AG09319 (cell line): ENCODE measurements at places on chromosomes 1 and 21.

DNA sequence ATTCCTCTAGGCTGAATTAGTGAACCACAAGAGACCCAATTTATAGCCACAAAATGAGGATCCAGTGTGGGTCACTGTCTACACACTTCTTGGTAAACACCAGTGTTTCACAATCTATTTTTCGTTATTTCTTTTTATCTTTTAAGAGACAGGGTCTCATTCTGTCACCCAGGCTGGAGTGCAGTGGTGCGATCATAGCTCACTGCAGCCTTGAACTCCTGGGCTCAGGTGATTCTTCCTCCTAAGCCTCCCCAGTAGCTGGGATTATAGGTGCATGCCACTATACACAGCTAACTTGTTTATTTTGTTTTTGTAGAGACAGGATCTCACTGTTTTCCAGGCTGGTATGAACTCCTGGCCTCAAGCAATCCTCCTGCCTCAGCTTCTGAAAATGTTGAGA is 29.3 kb upstream of the SLC45A3 start:
- DNase-seq, result no peak

DNA sequence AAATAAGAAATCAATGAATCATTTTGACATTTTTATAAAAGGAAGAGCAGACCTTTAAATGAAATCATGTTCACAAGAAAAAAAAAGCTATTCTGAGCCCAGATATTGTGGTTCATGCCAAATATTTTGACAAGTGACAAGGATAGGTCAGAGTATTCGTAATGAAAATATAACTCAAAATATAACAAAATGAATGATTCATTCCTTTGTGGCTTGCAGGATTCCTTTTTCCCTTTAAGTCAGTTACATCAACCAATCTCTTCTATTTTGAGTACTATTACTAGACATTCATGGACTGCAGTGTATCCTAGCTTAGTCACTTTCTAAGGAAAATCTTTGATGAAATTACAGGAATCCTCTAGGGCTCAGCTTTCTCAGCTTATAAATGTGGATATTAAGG is 188.7 kb downstream of the COL11A1 start:
- DNase-seq, result no peak

- no peak for DNase-seq
Measured at GRCh38 chr21:33117101-33117888, 47.4 kb downstream of the OLIG1 start.

DNA sequence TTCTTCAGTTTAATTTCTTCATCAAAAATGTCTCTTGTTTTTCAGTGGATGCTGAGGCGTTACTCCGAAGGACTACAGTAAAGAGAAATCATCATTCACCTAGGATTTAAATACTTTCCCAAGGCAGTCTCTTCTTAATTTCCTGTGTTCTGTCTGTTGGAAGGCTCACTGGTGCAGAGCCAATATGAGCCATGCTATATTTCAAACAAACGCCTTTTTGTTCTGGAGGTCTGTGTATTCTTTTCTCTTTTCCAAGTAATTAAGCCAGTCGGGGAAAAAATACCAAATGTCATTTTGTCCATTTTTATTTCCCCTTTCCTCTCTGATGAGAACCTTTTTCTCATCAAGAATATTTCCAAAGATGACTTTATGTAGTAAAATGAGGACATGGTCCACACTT is 206.5 kb downstream of the RWDD3 start:
- no peak for DNase-seq

GRCh38 chr1:200306944-200307754 is 102.7 kb downstream of the ZNF281 start:
- DNase-seq, result no peak

DNA sequence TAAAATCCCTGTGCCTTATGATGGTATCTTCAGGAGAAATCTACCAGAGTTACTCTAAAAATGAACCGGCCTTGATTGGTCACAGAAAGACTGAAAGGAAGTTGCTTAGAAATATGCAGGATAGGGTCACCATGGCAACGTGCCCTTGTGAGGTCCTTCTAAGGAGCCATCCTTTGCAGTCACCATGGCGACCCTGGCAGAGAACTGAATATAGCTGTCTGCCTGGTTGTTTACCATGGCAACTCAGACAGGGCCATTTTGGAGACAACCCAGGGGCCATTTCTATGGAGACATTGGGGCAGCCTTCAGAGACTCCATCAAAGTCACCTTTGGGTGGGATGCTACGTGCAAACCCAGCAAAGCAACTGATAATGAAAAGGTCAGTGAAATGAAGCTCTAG is 43.0 kb downstream of the SNX7 start:
- DNase-seq, result no peak

- no peak for DNase-seq
Measured at GRCh38 chr1:19757641-19758040, 42.1 kb downstream of the TMCO4 start.

GRCh38 chr1:193471981-193472380 is 285.6 kb upstream of the B3GALT2 start:
- no peak for DNase-seq

- DNase-seq, result no peak
Measured at GRCh38 chr1:53276153-53276901, 38.0 kb upstream of the MAGOH start.

DNA sequence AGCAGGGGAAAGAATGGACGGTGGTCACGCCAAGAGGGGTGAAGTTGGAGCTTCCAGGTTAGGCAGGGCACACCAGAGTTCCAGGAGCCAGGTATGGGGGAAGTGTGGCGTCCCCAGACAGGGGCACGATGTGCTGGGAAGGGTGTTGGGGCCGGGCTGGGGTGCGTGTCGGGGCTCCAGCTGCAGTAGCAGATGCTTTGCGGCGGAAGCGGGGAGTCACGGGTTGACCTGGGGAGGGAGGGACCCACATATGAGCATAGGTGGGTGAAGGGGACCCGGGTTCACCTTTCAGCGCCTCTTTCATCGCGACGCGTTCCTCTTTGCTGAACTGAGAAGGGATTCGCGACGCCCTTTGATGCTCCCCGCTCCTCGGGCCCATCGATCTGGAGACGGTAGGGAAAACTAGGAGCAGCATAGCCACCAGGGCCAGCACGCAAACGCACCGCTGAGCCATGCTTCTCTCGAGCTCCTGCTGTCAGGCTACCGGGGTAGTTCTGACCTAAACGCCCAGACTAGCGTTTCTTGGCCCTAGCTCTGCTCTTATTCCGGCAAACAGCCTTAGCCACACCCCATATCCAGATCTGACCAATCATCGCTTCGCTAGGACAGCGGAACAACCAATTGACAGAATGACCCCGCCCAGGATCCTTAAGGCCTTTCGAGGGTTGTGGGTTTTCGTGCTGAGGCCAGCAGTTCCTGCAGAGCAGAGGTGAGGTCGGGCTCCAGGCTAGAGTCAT is at the start of gene PM20D1:
PM20D1 (minus strand) TSS at position 514 of the 737 bp plus-strand sequence; CDS start at position 454, 60 bp downstream.
- peak; percentile 27 for DNase-seq

- DNase-seq, result no peak
Measured at GRCh38 chr1:220031287-220031686, 15.0 kb downstream of the EPRS1 start.
